Left renal cortex interstitium (tissue), 4 donors: ENCODE measurements at places on chromosomes 16 and 17. TPM values are rescaled to one million over a fixed set of nuclear protein-coding genes. Genes with fewer than 3 reads are reported as not detected.

GRCh38 chr16:2233872-2234812 is 2.1 kb upstream of the DNASE1L2 start:
- DNase-seq, result no peak

DNA sequence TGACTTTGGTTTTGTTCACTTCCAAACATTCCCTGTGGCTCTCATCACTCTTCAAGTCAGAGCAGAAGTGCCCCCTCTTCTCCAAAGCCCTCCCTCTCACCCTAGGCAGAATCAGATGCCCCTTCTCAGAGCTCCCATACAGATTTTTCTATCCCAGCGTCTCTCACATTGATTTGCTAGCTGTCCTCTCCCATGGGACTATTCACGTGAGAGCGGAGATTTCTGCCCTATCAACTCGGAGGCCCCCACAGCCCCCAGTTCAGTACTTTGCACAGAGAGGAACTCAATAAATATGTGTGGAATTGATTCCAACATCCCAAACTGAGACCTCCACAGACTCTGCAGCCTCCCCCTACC is 182.6 kb downstream of the C16orf78 start:
- no peak for DNase-seq

- DNase-seq, result no peak
Measured at GRCh38 chr17:54891176-54891821, 9.4 kb upstream of the TOM1L1 start.

DNA sequence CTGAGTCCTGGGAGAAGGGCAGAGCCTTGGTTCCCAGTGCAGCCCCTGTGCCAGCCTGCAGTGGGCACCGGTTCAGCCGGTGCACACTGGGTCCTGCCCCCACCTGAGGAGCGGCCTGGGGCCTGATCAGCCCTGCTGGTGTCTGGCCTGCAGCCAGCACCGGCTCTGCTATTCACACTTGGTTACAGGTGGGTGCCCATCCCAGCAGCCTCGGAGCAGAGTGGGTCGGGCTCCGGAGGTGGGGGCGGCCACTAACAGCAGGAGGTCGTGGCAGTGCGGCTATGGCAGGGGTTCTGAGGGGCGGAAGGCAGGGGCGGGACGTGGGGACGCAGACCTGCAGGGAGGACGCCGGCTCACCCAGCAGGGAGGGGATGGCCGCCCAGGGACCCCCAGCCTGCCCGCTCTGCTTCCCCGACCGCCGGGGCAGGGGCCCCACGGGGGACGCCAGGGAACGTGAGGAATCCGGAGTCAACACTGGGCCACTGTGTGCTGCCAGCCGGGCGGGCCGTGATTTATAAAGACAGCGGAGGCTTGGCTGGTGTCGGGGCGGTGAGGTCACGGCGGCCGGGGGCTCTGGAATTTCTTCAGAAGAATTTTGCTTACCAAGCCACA is 20.3 kb downstream of the METRNL start:
- DNase-seq, result no peak

DNA sequence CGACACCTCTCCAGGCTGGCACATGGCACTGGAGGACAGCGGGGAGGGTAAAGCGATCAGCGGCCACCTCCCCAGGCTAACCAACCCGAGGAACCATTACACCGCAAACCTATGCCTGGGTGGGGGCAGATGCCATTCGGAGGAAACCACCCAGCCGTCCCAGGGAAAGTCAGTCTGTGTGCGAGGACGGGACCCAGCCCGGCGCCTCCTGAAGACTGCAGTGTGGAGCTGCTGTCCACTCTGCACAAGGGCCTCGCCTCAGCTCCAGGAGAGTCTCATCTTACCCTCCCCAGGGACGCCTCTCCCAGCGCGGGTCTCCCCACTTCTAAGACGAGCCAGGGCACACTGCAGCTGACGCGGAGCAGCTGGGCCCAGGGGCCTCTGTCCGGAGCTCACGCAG is 8.0 kb downstream of the SLC38A10 start:
- no peak for DNase-seq

The ACD gene
- polyA plus RNA-seq, result 27.7 TPM

The CES3 gene
- 3.7 TPM for polyA plus RNA-seq

DNA sequence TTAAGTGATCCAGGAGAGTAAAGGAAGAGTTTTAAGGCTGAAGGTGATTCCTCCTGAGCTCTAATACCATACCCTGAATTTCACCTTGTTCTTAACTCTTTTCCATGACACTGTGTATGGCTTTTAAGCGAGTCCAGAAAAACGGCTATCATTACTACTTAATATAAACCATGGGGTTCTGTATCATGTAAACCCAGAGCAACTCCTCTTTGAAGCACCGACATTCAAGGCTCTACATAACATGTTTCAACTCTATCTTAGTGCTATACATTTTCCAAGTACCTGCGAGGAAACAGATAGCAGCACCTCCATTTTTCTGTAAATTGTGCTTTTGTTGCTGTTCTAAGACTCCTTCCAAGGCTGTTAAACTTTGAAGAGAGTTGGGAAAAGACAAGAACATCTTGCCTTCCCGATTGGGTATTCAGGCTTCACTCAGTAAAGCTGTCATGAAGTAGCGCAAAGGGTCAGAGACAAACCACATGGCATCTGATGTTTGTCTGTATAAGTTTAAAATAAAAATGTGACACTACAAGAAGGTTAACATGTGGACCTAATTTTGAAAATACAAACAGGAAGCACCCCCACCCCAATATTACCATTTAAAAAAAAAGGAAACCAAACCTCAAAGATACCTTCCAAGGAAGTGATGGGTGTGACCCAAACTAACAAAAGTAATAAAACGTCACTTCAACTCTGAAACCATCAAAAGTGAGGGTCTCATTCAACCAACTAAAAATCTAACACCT is 3.9 kb downstream of the STAT5B start:
- DNase-seq, result no peak

The TOP2A gene
- polyA plus RNA-seq, result 158 TPM

- DNase-seq, result peak; percentile 61
Measured at GRCh38 chr17:1455291-1455796, 688 bp downstream of the CRK start.

DNA sequence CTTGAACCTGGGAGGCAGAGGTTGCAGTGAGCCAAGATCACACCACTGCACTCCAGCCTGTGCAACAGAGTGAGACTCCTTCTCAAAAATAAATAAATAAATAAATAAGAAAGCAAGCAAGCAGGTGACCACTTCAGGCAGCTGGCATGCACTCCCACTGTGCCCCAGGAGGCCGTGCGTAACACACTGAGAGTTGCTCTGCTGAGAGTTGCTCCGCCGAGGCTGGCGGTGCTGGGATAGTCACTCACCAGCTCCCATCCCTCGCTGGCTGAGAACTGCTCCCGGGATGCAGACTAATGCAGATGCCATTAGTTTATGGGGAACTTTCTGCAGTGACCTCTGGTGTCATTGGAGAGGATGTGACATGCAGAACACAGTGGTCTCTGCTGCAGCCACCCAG is 105.7 kb upstream of the PLCG2 start:
- no peak for DNase-seq

- no peak for DNase-seq
Measured at GRCh38 chr17:21201874-21202273, 12.1 kb downstream of the TMEM11 start.

DNA sequence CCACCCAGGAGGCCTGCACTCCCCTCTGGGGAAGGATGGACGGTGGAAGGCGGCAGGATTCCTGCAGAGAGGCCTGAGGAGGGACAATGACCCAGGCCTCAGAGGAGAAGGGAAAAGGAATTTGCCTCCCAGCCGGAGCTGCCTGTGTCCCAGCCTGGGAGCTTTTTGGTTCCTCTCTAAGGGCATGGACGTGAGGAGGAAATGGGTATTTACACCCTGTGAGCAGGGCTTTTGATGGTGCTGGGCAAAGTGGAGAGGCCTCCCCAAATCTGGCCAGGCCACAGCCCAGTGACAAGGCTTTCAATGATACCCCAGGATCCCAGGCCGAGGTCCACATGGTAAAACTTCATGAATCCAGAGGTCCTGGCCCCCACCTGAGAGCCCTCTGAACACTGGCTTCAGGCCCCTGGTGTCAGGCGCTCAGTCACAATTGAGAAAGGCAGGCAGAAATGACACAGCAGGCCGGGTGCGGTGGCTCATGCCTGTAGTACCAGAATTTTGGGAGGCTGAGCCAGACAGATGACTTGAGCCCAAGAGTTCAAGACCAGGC is 56.0 kb upstream of the DOC2B start:
- DNase-seq, result no peak

DNA sequence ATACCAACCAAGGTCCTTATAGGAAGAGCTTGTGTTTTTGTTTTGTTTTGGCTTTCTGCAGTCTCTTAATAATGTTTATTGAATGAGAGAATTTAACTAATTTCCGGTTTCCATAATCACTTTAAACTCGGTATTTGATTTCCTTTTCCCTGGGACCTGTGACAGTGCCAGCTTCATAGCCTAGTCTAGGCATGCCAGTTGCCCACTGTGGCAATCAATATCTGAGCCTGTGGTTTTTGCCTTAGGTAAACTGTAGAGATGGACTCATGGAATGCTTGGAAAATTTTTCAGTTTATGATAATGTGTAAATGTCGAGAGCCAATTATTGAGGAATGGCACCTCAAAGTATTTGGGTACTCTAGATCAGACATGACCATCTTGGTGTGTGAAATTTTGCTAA is 78.2 kb downstream of the FTO start:
- no peak for DNase-seq

GRCh38 chr17:10022416-10022815 is 117.3 kb upstream of the RCVRN start:
- no peak for DNase-seq

GRCh38 chr16:17590711-17591654 is 120.2 kb upstream of the XYLT1 start:
- no peak for DNase-seq

The OR1A1 gene
- polyA plus RNA-seq, result 0.05 TPM

DNA sequence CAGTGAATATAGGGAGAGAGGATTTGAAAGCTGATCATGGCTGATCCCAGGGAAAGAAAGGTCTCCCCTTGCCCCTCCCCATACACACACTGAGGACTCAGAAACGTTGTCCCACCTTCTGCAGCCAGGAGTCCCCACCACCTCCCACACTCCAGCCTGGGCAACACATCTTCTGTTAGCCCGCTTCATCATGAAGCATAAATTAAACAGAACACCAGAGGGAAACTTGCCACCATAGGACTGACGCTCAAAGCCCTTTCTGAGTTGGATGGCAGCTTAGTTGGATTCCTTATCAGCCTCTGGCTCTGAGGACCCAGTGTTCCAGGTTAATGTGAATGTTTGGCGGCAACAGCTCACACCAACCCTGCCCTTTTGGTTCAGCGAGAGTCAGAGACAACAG is 33.9 kb downstream of the ARHGAP27 start:
- DNase-seq, result no peak

GRCh38 chr17:9115214-9116191 is 94.2 kb downstream of the NTN1 start:
- DNase-seq, result peak; percentile 26

DNA sequence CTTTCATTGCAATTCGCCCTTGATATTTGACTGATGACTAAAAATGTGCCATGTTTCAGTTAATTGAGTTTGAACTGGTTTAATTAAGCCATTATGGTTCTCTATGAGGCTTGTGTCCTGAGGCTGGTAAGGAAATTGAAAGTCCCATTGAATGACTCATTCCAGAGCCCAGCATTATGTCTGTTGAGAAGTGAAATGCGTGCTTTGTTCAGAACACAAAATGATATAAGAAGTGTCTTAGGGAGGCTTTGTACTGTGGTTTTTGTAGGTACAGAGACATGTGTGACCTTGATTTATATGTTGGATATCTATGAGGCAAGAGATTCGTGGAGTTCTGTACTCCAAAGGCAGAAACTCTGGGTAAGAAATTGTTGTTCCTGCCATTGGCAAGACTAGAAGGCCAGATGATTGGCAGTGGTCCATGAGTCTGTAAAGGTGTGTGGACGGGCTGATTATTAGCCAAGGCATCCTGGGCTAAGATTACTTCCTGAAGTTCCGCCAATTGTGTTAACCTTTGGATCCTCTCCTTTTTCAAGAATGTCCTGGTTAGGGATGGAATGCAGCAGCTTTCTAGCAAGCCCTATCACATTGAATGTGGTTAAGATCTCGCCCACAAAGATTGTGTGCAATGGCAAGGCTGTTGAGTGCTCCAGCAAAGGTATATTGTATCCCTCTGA is 103.7 kb downstream of the NPIPB5 start:
- no peak for DNase-seq

GRCh38 chr16:85171759-85172454 is 59.6 kb upstream of the CIBAR2 start:
- DNase-seq, result no peak

The KRTAP3-2 gene
- not detected for polyA plus RNA-seq

GRCh38 chr17:69057280-69057679 is 3.4 kb downstream of the ABCA9 start:
- DNase-seq, result no peak

The TMEM114 gene
- not detected for polyA plus RNA-seq

The KREMEN2 gene
- polyA plus RNA-seq, result 1.1 TPM

GRCh38 chr17:74569020-74570003 is 2.0 kb upstream of the CD300H start:
- no peak for DNase-seq

- DNase-seq, result no peak
Measured at GRCh38 chr16:588639-588888, 1.3 kb upstream of the RAB40C start.

The TMIGD1 gene
- 0.89 TPM for polyA plus RNA-seq

GRCh38 chr16:16778332-16778731 is 399.4 kb downstream of the NPIPA7 start:
- DNase-seq, result no peak

DNA sequence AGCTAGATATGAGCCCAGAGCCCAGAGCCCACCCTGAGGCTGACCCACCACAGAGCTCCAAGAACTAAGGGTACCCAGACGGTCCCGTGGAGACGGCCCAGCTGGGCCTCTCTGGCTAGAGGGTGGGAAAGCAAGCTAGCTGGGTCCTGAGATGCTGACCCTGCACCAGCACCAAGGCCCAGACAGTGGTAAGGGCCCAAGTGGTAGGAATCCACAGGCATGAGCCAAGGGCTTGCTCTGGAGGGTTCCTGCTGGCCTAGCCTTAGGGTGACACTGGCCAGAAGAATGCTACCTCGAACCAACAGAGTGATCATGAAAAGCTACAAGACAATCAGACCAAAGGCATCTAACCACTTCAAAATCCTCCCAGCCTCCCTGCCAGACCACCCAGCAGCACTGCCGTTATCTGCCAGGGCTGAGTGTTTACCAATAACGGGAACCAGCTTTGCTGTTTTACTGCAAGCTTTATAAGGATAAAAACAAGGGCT is 13.2 kb downstream of the HIC1 start:
- no peak for DNase-seq

The KCNH6 gene
- 2.1 TPM for polyA plus RNA-seq

DNA sequence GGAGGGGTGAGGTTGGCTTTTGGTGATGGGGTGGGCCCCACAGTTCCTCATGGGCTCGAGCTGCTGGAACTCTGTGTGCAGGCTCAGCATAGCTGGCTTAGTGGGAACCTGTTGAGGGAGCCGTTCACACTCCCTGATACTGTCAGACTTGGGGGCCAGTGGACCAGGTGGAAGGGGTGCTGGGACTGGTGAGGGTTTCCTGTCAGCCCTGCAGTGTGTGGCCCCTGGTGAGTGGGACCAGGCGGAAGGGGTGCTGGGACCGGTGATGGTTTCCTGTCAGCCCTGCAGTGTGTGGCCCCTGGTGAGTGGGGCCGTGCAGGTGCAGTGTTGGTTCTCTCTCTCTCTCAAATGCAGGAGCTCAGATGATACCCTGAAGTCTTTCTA is 45.1 kb upstream of the ZNF750 start:
- DNase-seq, result no peak
